ENCODE measurements at places on chromosomes 11 and 22. TPM values are rescaled to one million over a fixed set of nuclear protein-coding genes. Genes with fewer than 3 reads are reported as not detected.

DNA sequence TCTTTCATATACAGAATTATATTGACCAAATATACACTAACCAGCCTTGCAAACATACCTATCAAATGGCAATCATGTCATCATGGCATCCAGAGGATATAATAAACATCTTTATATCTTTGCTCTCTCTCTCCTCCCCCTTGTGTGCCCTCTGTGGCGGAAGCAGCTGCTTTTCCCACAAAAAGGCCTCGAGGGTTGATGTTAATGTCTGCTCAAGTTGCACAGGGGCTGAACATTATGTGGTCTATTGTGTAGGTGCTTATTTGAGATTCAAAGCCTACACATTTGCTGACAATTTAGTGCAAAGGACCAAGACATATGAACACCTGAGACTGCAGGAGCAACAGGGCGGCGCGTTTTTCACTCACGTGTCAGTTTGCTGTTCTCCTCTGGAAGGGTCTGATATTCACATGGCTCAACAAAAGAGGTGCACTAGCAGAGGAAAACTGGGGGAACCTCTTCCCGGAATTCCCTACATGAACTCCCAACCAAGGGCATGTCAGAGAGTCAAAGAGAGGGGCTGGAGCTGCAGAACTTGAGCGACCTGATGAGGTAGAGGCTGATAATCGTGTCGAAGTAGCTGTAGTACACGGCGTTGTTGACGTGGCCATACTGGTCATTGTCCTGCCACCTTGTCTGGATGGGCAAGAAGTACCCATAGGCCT lies 138.8 kb downstream of the RCN1 start:
- DNase-seq, result no peak

- DNase-seq, result no peak
Observed at GRCh38 chr11:1338201-1339065, 29.0 kb upstream of the TOLLIP start.

DNA sequence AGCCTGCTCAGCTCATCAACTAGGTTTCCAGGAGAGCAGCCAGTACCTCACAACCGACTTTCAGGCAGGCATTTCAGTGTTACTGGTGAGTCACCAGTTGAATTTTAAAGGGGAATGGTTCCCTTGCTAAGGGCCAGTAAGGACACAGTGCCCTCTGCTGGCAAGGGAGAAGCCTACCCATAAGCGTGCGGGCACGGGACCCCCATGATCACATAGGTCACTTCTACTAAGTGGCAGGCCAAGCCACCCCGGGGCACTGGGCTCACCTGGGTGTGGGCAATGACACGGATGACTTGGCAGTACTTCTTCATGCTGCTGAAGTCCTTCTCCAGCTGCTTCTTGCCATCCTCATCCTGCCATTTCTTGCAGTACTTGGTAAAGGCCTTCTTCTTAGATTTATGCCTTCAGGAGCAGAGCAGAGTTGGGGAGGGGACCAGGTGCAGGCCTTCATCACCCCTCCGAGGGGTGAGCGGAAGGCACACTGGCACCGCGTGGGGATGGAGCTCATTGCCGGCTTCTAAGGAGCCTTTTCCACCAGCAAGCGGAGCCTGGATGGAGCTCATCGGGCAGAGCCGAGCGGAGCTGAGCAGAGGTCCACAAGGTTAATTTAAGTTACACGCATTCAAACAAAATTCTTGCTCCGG lies 2.9 kb downstream of the RPL3 start:
- no peak for DNase-seq

Gene LGALS1
- 646 TPM for polyA plus RNA-seq

GRCh38 chr11:73187854-73188253 lies 30.2 kb upstream of the P2RY2 start:
- DNase-seq, result no peak

- no peak for DNase-seq
Observed at GRCh38 chr22:20793748-20794649, 20.1 kb downstream of the SERPIND1 start.

Gene C11orf71
- polyA plus RNA-seq, result 10.4 TPM

DNA sequence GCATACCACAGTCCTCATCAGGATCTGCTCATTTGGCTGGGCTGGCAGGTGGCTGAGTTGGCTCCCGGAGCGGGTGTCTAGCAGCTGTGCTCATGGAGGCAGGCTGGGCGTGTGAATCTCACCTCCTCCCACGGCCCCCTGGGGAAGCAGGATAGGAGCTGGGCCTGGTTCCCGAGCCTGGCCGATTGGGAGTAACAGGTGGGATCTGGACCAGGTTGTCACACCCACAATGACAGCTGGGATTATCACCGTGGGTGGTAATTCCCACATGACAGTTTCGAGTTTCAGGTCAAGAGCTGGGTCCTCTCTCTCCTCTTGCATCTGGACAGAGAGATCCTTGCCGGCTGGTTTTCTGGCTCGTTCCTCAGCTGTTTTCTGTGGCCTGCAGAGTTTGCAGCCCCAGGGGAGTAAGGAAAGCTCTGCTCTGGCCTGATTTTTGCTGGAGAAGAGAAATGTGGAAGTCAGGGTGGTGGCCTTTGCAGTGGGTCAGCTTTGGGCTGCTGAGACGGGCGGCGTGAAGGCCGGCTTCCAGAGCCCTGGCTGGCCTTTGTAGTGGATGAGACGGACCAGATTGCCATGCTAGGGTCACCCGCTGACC lies 57.0 kb downstream of the BCR start:
- peak; percentile 54 for DNase-seq

- DNase-seq, result no peak
Observed at GRCh38 chr22:32880505-32880892, 79.0 kb downstream of the TIMP3 start.

DNA sequence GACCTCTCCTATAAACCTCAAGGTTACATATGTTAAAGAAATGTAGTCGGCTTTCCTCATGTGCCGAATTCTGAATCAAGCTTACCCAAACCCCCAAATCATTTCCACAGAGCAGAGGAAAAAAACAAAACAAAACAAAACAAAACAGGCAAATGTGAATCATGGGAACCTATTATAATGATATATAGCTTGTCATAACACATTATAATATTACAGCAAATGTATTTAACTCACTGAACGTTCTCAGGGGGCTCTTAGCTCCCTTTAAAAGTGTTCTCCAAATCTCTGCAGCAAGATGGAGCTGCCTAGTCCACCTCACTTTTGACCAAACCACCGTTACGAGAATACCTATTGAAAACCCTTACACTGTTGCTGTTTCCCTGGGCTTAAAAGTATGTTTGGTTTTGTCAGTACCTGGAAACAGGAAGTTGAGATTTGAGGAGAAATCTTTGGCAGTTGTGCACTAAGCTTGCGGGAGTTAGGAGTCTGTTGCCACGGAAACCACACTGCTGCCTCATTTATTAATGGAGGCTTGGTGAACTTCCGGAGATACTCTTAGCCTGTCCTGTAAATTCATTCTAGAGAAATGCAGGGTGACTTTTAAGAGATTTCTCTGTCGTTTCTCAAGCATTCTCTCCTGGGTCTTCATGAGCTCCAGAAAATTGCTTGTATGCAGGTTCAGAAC lies 167.0 kb upstream of the RASSF10 start:
- peak; percentile 72 for DNase-seq

Gene LMO1
- polyA plus RNA-seq, result not detected

DNA sequence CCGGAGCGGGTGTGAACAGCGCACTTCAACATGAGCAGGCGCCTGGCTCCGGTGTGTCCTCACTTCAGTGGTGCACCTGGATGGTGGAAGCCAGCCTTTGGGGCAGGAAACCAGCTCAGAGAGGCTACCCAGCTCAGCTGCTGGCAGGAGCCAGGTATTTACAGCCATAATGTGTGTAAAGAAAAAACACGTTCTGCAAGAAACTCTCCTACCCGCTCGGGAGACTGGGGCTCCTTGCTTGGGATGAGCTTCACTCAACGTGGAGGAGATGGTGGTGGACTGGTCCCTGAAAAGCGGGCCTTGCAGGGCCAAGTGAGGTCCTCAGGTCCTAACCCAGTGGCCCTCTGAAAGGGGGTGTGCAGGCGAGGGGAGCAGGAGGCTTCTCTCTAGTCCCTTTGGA lies 7.5 kb downstream of the MCAM start:
- no peak for DNase-seq

GRCh38 chr11:67352546-67353316 lies 615 bp downstream of the POLD4 start:
- no peak for DNase-seq

DNA sequence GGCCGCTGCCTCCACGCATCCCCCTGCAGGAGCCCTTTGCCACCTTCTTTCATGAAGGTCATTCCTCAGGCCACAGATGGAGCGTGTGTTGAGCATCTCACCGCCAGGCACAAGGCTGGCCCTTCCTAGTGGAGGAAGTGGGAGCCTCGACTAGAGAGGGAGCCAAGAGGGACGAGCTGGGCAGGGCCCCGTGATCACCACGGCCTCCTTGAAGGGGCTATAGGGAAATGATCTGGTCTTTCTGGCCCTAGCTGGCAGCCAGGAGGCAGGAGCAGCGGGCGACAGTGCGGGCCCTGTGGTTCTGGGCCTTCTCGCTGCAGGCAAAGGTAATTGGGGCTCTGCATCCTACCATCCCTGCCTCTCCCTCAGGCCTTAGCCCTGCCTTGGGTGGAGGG lies 49.1 kb downstream of the PISD start:
- no peak for DNase-seq

Gene ADSL
- polyA plus RNA-seq, result 99.8 TPM

Gene OR4C6
- not detected for polyA plus RNA-seq

DNA sequence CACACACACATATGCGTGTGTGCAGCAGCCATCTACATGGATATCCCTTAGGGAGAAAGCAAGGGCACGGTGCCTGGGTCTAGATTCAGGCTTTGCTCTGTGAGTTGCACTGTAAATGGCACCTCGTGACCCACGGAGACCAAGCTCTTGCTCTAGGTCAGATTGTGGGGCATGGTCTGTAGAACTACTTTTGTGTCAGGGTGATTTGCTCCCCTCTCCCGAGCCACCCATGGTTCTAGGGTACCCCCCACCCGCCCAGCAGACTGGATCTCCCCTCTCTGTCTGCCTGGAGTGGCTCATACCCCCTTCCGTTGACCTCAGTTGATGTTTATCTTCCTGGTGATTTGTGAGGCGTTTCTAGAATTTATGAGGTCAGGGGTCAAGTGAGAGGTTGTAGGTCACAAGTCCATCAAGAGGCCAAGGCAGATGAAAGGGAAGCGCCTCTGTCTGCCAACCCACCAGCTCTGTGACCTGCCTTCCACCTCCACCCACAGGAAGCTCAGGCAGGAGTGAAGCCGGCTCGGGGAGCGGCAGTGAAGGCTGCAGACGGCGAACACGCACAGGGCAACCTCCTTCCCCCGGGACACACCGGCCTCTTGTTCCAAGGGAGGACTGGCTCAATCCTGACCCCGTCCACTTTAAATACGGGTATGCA lies 76.2 kb upstream of the TTLL12 start:
- DNase-seq, result no peak

DNA sequence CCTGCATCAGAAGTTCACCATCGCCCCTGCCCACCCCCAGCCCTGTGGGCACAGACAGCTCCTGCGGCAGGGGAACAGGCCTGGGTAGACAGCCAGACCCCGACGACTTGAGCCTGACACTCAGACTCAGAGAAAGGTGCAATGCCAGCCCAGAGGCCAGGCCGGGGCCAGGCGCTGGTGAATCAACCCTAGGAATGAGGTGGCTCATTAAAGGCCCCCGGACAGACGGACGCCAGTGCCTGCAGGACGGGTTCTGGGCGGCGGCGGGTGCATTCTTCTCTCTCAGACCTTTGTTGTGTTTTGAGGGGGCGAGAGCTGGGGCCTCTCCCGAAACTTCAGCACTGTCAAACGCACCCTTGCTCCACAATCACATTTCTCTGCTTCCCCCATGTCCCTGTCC lies 5.6 kb downstream of the OVOL1 start:
- no peak for DNase-seq

Gene SYT12
- 0.16 TPM for polyA plus RNA-seq

GRCh38 chr11:35529971-35530495 lies 4.6 kb upstream of the PAMR1 start:
- DNase-seq, result no peak

GRCh38 chr11:111021131-111021530 lies 224.4 kb upstream of the POU2AF2 start:
- DNase-seq, result no peak

DNA sequence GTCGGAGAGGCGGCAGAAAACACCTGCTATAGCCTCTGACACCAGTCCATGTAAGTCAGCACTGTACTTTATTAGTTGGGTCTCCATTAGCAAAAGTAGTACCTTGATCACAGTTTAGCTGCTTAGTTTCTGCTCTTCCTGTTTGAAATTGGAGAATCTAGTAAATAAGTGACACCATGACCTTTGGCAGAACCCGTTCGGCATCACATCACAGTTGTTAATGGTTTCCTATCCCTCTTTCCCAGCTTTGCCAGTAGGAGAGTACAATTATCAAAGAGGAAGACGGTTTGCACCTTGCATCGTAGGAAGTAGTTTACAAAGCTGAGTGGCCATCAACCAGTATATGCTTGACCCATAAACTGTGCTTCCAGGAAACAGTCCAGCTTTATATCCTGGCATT lies 101.8 kb downstream of the TRIM44 start:
- no peak for DNase-seq

- peak; percentile 37 for DNase-seq
Observed at GRCh38 chr22:50105208-50106100, 15.6 kb downstream of the MOV10L1 start.

DNA sequence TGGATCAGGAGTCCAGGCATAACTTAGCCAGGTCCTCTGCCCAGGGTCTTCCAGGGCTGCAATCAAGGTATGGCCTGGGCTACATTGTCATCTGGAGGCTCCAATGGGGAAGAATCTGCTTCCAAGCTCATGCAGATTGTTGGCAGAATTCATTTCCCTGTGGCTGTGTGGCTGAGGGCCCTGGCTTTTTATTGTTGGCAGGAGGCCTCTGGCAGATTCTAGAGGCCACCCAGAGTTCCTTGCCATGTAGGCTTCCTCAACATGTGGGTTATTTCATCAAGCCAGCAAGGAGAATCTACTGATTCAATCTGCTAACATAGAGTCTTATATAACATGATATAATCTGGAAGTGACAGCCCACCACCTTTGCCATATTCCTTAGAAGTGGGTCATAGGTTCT lies 16.4 kb upstream of the EP300 start:
- no peak for DNase-seq

GRCh38 chr11:57941875-57942274 lies 81.8 kb upstream of the OR9Q1 start:
- DNase-seq, result no peak

GRCh38 chr22:34122042-34122441 lies 201.8 kb upstream of the LARGE1 start:
- no peak for DNase-seq

GRCh38 chr11:132263241-132263640 lies 892.8 kb downstream of the NTM start:
- DNase-seq, result no peak

Gene MS4A6E
- not detected for polyA plus RNA-seq

Gene TRIM49
- polyA plus RNA-seq, result not detected

DNA sequence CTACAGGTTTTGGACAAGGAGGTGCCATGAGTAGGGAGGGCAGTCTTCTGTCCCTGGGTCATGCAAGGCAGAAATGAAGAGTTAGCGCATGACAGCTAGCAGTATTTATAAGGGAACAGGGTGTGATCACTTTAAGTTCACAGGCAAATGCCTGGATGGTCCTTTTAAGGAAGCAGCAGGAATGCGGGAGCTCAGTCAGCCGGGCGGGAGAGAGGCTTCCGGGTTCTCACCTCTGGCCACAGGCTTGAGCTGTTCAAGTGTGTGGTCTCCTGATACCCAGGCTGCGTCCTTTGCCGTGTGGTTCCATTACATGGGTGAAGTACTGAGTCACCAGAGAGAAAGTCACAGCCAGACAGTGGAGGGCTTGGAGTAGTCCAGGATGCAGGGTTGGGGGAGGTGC lies 105.4 kb downstream of the BCR start:
- DNase-seq, result no peak

GRCh38 chr22:35446365-35446764 lies 46.4 kb downstream of the MCM5 start:
- DNase-seq, result no peak

Gene MS4A3
- polyA plus RNA-seq, result 1.4 TPM
